ENCODE measurements at places on chromosomes 5 and 9.

- DNase-seq: no peak
Observed at GRCh38 chr9:101388507-101388993, 3.7 kb upstream of the BAAT start.

DNA sequence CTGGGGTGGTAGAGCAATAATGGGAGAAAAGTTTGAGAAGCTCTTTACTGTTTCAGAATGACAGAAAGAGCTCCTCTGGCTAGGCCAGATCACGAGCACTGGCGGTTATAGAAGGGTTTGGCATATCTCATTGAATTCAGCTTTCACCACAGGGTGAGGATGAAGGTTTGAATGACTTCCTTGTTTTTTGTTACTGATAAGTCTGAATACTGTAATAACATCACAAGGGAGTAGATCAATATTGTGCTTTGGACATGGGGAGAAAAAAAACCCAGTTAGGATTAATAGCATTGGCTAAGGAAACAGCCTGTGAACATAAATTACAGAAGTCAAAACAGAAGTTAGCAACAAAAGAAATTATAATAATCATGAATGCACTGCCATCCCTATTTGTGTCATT lies 9.4 kb downstream of the PHAX start:
- no peak for DNase-seq

DNA sequence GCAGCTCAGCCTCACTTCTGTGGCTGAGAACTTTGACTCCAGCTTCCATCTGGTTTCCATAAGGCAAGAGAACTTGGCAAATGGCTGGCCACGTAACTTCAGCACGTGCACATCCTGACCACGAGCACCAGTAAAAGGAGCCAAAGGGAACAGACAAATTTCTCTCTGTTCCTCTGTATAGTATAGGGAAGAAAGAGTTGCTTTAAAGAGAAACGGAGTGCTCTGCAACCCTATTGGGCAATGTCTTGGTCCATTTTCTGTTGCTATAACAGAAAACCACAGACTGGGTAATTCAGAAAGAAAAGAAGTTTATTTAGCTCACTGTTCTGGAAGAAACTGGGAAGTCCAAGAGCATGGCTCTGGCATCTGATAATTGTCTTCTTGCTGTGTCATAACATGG lies 558.7 kb downstream of the ACTL7B start:
- DNase-seq: no peak

DNA sequence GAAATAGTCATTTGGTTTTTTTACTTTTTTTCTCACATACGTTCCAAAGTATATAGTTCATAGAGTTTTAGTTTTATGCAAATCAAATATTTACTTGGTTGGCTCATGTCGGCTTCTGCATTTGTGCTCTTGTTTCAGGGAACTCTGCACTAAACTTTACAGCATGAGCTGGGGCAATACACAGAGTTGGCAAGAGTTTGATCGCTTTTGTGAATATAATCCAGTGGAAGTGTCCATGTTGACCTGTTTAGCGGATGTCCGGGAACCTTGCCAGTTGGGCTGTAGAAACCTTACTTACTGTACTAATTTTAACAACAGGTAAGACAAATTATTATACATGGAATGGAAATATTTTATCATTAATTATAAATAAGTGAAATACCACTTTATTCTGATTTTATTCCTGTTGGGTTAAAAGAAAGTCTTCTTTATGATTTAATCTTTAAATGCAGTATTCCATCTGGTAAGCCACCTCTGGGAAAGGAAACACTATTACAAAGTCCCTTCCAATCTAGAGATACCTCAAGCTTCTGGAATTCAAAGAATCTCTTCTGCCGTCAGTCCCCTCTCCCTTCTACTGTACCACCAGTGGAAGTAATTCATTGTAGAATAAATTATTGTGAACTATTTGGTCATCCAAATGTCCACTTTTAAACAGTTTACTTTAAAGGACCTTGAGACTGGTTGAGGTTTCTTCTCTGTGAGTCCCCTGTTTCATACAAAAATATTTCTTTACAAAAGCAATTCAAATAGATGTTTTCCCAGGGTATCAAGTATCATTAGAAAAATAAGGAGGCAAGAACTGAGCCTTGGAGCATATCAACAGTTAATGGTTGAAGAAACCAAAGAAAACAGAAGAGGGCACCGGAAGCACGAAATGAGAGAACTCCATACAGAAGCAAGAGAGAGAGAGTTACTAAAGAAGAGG lies 45.2 kb upstream of the GLIPR2 start:
- DNase-seq: no peak

DNA sequence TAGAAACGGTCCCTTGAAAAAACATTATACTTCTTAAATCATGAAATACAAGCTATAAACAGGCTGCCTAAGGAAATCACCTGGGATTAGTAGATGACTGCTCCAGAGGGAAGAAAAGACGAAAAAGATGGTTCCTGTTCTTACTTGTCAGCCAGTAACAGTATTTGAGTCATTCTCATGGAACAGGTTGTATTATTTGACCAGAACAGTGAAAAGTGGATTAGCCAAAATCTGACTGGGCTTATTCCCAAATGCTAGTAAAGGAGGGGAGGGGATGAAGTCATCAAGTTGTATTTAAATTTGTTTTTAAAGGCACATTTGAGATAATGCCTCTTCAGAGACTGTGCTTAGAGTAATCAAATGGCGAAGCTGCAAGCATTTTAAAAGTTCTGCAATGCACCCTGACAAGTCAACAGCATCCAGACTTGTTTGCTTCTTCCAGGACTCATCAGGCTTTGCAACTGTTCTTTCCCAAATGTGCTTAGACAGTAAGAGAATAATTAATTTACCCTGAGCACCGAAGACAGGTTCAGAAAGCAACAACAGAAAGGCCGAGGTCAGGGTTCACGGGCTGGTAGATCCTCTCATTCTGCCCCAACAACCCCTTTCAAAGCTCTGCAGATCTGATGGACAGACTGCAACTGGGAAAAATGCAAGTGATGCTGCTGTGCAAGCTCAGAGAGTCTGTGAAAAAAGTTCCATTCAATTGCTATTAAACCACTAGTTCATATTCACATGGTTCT lies 800.6 kb downstream of the KCTD16 start:
- no peak for DNase-seq

GRCh38 chr9:7542126-7542525 lies 257.5 kb downstream of the DMAC1 start:
- no peak for DNase-seq

GRCh38 chr5:65778126-65778525 lies 56.1 kb downstream of the NLN start:
- no peak for DNase-seq

- no peak for DNase-seq
Observed at GRCh38 chr5:143890487-143890886, 78.5 kb downstream of the HMHB1 start.

DNA sequence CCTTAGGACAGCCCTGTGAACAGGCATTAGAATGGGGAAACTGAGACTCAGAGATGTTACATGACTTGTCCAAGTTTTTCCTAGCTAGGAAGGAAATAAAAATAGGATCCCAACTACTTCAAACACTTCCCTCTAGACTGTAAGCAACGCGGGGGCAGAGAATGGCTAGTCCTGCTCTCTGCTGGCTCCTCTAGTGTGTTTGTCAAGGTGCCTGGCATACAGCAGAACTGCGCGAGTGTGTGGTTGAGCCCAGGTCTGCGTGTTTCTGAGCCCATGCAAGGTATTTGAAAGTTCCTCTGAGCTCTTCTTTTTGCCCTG lies 152.5 kb downstream of the MACROH2A1 start:
- no peak for DNase-seq

GRCh38 chr9:87725356-87725899 lies 491 bp upstream of the CTSL start:
- DNase-seq: no peak

GRCh38 chr5:180868960-180869359 lies 7.9 kb upstream of the ZFP62 start:
- DNase-seq: peak; percentile 46

GRCh38 chr5:129622531-129622930 lies 125.4 kb upstream of the MINAR2 start:
- no peak for DNase-seq

GRCh38 chr5:56638061-56638621 lies 177.2 kb upstream of the MAP3K1 start:
- no peak for DNase-seq

DNA sequence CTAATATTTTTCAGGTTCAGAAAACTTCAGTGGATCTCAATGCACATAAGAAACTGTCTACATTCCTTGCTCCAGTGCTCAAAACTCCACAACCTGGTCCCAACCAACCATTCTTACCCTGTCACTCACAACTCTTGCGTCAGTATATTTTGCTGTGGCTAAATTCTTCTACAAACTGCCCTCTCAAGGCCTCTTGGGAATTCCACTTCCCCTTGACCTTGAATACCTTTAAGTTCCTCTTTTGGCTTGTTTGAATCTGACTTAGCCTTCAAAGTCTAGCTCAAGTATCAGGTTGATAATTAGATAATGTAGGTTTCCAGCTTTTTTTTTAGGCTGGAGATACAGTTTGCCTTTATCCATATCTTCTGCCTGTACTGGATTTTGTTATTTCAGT lies 128.3 kb downstream of the SLF1 start:
- no peak for DNase-seq

DNA sequence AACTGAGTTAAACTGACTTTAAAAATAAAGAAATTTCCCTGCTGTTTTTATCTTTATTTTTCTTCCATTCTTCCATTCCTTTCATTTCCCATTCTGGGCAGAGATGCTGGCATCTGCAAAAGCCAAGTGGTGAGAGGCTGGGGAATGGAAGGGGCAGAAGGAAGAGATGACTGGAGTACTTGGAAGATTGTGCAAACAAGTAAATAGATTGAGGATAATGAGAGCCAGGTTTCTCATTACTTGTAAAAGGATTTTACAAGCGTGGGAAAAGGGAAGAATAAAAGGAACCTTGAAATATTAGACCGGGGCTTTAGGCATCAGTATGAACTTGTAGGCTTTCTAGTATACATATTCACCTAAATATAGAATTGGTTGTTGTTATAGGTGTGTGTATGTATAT lies 341.2 kb downstream of the CAAP1 start:
- no peak for DNase-seq

- DNase-seq: no peak
Observed at GRCh38 chr5:133849116-133849515, 119.3 kb downstream of the C5orf15 start.

GRCh38 chr9:86222667-86223066 lies 36.8 kb downstream of the C9orf153 start:
- no peak for DNase-seq

DNA sequence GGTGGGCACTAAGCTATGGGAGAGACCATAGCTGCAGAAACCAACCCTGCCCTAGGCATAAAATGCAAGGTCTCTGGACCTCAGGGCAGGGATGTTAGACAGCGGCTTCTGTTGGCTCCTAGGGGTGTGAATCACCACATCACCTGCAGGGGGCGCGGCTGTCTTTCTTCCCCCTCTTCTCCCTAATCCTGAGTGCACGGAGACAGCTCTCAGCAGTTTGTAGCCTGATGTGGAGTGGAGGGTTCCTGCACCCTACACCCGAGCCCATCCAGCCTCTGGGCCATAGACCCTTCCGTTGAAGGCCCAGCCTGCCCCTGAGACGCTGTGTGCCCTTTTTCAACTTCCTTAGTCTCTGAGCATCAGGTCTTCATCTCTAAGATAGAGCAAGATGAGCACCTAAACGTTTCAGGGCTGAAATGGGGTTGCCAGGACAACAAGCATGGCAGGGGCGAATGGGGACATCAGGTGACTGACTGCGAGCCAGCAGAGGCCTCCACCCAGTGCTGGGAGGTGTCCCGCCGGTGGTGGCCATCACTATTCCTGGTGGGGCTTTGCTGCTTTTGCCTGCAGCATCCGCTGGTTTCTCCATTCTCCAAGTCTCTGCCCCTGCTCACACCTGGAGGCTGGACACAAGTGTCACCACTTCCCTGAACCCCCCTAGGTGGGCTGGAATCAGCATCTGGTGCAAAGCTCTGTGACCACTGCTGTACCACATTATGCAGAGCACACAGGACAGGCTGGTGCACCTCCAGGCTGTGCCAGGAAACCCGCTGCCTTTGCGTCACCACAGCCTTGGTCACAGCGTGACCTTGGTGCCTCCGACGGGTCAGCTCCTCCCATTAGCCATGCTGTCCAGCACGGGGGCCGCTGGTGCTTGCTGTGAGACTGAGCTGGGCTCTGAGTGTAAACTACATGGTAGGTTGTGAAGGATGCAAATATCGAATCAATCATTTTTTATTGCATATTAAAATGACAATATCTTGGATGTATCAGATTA lies 2.5 kb upstream of the SEC16A start:
- DNase-seq: peak; percentile 84

DNA sequence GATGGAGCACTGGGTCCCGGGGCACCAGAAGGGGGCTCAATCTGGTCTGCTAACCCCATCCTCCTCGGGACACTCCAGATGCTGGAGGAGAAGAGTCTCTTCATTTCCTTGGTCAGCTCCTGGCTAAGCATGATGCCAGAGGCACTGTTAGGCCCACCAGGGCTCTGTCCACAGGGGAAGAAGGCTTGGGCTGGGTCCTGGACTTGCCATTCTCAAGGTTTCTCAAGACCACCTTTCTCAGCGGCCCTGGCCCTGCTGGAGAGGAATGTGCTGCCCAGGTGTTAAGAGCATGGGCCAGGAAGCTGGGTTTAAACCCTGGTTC lies 7.9 kb downstream of the SH2D3C start:
- no peak for DNase-seq

GRCh38 chr5:131685516-131686171 lies 50.6 kb upstream of the RAPGEF6 start:
- no peak for DNase-seq

DNA sequence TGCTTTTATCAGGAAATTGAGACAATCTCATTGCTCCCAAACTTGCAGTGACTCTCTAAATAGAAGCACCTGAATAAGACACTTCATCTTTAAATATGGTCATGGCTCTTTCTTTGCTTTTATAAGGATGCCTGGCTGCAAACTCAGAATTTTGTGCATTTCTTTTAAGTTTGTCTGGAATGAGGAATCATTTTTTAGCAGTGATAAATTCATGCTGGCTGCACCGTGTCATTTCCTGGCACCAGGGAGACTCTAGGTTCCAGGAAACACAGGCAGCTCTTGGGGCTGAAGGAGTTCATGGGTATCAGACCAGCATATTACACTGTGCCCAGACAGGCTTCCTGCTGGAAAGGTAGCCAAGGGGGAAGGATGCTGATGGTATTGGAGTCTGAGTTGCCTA lies 109.9 kb downstream of the NUDT12 start:
- no peak for DNase-seq

GRCh38 chr5:141529873-141530272 lies 41.0 kb downstream of the PCDHGC5 start:
- no peak for DNase-seq

DNA sequence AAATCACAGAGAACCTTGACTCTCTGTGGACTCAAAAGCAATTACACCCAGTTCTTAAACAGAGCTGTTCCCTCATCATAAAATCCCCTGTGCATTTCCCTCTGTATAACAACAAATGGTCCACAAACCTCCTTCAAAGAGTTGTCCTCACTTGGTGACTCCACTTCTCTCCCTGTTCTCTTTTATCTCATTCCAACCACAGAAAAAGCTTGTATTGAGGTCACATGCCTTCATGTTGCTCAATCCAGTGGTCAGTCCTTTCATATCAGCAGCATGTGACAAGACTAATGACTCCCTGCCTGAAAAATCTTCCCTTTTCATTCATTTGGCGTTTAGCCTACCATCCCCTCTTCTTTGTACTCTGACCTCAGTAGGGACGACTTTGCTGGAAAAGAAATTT lies 158.0 kb downstream of the DEPDC1B start:
- no peak for DNase-seq
